Kidney (tissue), 22 donors: ENCODE measurements at places on chromosomes 2 and 18.
A peak's percentile ranks its signal among the peaks of the same experiment; 100 is the strongest.

GRCh38 chr2:210965472-210965871 is 409.1 kb downstream of the CPS1 start:
- DNase-seq, result no peak

- DNase-seq, result no peak
Observed at GRCh38 chr2:195515551-195515950, 141.5 kb upstream of the SLC39A10 start.

DNA sequence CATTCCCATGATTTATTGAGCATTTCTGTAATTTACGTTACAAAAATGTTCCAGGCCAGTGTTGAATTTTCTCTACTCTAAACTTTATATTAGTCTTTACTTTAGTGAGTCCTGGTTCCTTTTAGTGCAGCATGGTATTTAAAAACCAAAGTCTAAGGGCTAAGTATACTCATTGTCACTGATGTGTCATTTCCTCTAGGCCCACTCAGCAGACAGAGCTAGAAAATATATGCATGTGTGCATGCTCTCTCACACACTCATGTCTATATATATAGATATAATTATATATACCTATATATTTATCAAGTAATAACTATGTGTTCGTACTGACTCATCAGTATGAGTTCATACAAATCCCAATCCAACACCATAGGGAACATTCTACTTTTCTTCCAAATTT is 132.5 kb upstream of the SLC8A1 start:
- no peak for DNase-seq

- DNase-seq, result peak; percentile 53
Observed at GRCh38 chr2:23589220-23589647, 204.3 kb downstream of the KLHL29 start.

DNA sequence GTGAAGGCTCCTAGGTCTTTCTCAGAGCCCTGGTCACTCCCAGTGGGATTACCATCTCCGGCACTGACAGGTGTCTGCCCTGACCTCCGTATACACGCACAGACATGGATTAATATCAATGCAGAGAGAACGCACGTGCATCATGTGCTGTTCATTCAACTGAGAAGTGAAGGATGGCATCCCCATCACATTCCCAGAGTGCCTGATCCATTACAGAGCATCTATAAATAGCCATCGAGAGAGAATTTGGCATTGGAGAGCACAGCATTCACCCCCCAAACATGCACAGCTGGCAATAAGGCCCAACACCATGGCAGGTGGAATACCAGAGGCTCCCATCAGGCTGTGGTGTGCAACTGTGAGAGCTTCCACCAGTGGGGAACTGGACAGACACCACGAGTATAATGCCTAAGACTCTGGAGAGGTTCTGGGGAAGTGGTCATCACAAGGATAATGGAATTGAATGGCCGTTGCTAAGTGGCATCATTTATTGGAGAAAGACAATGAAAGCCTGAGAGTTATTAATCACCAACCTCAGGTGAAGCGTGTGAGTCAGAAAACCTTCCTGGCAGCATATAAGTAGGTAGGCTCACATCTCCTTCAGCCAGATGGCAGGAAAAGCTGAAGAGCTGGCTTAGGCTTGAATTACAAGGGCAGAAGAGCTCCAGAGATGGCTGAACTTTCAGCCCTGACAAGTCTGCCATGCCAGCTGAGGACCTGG is 244.5 kb upstream of the ID2 start:
- no peak for DNase-seq

- no peak for DNase-seq
Observed at GRCh38 chr18:47417807-47418206, 166.3 kb upstream of the SKOR2 start.

DNA sequence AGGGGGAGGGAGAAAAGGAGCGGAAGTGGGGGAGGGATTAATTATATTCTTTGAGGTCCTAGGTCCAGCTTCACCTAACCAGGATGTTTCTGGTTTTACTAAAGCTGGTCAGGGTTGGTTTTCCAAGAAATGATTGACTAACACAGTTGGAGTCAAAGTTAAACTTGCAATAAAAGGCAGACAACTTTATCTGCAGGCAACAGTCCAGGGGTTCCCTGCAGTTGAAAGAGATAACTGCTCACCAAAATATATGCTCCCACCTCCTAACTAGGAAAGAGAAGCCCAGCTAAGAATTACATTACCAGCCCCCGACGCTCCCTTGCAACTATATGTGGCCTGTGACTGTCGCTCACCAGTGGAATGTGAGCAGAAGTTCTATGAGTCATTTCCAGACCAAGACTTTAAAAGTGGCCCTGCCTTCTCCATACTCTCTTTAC is 140.0 kb upstream of the PKDCC start:
- no peak for DNase-seq
